ENCODE measurements at places on chromosomes 12 and 14.

- DNase-seq = peak; percentile 82
Measured at GRCh38 chr12:116426391-116427136, 132.6 kb upstream of the MAP1LC3B2 start.

- no peak for DNase-seq
Measured at GRCh38 chr12:61414470-61414869, 845.7 kb upstream of the USP15 start.

GRCh38 chr14:64232095-64232838, 61.9 kb downstream of the ESR2 start:
- DNase-seq = peak; percentile 71

- DNase-seq = no peak
Measured at GRCh38 chr12:21546716-21547115, 20.6 kb downstream of the SPX start.

Data from Caki2 (cell line).